ENCODE measurements at places on chromosomes 11 and 22. TPM values are rescaled to one million over a fixed set of nuclear protein-coding genes. Genes with fewer than 3 reads are reported as not detected.

- no peak for DNase-seq
These were observed 153.1 kb downstream of the DDX10 start for GRCh38 chr11:108817976-108818375.

SYT13 gene
- not detected for total RNA-seq

MICALL1 gene
- 16.6 TPM for total RNA-seq

HEPHL1 gene
- not detected for total RNA-seq

All from activated naive CD8-positive, alpha-beta T cell treated with anti-CD3 and anti-CD28 coated beads for 36 hours (primary cell).